Esophagus (tissue), 2 donors: ENCODE measurements at places on chromosomes 3 and 15. TPM values are rescaled to one million over a fixed set of nuclear protein-coding genes. Genes with fewer than 3 reads are reported as not detected.

Gene SLC12A8
- 2.7 TPM for polyA plus RNA-seq

Gene MEX3B
- polyA plus RNA-seq, result 0.39 TPM

Gene SLC15A2
- 2.6 TPM for polyA plus RNA-seq

Gene SLC9C1
- polyA plus RNA-seq, result not detected

Gene GOLGA8Q
- 0.22 TPM for polyA plus RNA-seq

Gene ZNF106
- polyA plus RNA-seq, result 6.0 TPM

Gene CASR
- polyA plus RNA-seq, result not detected

Gene OR5K4
- polyA plus RNA-seq, result not detected

Gene AHSG
- polyA plus RNA-seq, result 0.06 TPM
